ENCODE measurements at places on chromosomes 2 and 18.

- DNase-seq: no peak
Observed at GRCh38 chr2:129491308-129491707, 488.2 kb upstream of the RAB6C start.

DNA sequence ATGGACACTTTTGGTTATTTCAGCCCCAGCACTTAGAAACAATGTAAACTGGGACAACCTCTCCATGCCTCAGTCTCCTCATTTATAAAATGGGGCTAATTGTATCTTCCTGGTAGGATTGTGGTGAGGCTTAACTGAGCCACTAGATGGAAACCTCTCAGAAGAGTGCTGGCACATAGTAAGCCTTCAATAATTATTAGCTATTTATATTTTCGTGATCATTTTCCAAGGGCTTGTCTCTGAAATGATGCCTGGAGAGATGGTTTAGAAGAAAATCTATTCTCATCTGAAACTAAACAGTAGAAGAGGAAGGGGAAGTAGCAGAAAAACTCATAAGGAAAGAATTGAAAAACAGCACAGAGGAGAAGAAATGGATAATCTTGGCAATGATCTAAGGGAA lies 6.8 kb downstream of the RAX start:
- no peak for DNase-seq

DNA sequence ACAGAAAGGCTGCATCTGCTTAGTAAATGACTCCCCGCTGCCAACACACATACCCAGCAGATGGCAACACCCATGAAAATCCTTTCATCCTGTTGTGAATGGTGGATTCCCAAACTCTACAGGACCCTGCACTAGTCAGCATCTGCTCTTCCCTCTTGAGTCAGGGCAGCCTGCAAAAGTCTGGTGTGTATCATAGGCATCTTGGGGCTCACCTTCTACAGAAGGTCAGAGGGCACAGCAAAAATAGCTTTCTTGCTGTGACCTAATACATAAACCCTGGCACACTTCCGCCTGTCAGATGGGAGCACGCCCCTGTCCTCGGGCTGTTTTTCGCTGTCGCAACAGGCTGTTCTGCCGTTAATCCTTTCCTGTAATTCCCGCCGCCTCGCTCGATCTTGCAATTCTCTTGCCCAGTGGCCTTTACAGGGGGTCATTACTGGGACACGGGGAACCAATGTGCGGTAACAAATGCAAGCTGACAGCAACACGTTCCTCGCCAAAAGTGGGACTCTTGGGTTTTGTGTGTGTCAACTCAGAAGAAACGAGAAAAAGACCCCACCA lies 19.9 kb upstream of the SCYGR1 start:
- peak; percentile 63 for DNase-seq

- DNase-seq: no peak
Observed at GRCh38 chr2:172296267-172297046, 130.9 kb upstream of the ITGA6 start.

DNA sequence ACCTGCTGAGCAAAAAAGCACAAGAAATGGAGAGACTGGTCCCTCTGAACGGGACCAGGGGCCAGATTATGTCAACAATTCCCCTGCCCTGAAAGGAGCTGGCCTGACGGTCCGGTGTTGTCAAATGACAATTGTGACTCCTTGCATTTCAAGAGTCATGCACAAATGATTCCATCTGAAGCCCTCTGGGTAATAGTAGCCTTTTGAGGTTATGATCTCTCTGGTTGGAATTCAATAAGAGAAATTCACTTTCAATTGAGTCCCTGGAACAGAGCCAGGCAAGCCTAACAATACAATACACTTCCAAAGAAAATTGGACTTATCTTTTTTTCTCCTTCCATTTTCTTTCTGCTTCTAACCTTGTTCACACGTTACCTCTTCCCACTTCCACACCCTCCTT lies 116.9 kb downstream of the C1D start:
- no peak for DNase-seq

DNA sequence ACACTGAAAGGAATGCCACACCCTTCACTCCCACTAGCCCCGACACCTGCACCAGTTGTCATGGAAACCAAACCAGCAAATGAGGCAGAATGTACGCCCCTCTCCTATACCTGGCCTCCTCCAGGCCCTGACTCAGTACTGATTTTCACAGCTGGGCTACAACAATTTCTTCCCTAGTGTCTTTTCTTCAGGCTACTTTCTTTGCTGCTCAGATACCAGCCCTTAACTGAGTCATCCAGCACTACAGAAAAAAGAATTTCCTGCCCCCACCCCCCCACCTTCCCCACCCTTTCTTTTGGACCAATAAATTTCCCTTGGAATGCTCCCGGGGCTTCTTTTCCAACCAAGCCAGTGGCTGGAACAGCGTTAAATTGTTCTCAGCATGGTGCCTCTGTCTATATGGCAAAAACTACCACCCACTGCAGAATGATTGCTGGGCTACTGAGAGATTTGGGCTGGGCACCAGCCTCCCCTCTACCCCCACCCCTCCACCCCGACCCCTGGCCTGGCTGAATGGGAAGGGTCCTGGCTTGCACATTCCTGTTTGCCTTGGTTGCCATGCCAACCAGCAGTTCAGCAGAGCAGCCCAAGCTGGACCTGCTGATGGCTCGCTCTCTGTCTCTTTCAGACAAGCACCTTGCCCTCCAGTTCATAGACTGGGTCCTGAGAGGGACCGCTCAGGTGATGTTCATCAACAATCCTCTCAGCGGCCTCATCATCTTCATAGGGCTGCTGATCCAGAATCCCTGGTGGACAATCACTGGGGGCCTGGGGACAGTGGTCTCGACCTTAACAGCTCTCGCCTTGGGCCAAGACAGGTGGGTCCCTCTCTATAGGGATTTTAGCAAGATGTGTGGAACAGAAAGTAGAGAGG lies 11.3 kb downstream of the SLC14A2 start:
- no peak for DNase-seq

- DNase-seq: no peak
Observed at GRCh38 chr2:119421741-119422140, 9.9 kb upstream of the TMEM37 start.

DNA sequence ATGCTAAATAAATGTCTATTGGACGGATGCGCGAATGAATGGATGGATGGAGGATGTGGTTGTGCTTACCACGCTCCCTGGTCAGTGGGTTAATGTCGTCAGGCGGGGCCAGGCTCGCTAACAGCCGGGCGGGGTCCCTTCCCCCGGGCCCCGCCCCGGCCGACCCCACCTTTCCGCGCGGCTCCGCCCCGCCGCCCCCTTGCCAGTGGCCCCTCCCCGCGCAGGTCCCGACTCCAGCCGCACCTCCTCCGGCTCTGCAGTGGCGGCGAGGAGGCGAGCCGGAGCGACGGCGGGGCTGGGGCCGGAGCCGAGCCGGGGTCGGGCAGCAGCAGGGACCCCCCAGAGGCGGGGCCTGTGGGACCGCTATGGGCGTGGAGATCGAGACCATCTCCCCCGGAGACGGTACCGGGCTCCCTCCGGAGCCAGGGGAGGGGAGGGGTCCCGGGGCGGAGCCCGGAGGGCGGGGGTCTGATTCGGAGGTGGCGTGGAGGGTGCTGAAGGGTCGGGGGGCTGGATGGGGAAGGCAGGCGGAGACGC lies at the start of gene FKBP1B:
TSS of gene FKBP1B (plus strand) at position 257 of the 537 bp plus-strand sequence. CDS start at position 366, 109 bp downstream.
- DNase-seq: no peak

- DNase-seq: no peak
Observed at GRCh38 chr2:84830758-84831500, 50.0 kb downstream of the TRABD2A start.

GRCh38 chr18:48804856-48805610 lies 145.7 kb downstream of the SMAD7 start:
- no peak for DNase-seq

DNA sequence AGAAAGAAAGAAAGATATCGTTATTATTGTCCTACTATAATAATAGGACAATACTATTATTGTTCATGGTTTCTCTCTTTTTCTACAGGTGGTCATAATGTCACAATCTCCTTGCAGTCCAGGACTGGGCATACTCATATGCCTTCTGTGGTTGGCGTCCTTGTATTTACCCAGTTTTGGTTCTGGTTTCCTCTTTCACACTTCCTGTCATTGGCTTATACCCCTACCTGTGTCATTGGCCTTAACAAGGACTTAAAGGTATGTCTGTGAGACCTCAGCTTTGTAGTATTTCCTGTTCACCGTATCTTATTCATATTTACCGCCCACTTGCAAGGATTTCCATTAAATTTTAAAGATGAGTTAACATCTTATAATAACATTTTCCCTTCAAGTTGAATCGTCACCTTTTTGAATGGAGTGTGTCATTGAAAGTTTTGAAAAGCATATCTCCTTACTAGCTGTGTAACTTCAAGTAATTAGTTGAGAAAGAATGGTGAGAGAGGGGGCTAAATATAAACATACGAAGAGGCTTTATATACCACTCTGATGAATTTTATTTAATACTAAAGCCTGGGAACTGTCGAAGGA lies 36.5 kb upstream of the HTR2B start:
- DNase-seq: no peak

DNA sequence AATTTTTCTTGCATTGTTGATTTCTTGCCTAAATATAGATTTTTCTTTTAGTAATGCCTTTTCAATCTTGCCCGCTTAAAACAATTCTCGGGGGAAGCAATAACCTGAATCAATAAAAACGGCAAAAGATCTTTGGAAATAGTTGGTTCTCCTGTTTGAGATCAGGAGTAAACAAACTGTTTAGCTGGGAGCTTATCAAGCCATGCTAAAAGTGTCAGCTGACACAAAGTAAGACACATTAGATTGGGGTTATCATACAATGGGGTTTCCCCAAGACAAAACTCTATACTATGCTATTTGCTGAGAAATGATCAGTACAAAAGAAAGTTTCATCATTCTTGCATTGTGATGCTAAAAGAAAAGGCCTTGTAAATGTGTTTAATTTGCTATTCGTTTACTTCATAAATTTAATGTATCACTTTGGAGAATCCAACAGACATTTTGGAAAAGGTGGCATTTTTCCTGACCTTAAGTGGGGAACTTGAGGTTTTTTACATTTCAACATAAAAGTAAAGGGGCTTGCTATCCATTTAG lies 46.5 kb downstream of the ATIC start:
- DNase-seq: no peak

GRCh38 chr18:69590150-69590549 lies 189.5 kb downstream of the DOK6 start:
- DNase-seq: no peak

- DNase-seq: no peak
Observed at GRCh38 chr2:12124790-12125189, 378.4 kb downstream of the LPIN1 start.
